ENCODE measurements at places on chromosomes 13 and 19.

GRCh38 chr19:6766357-6767080 lies 716 bp downstream of the SH2D3A start:
- DNase-seq: peak; percentile 25

DNA sequence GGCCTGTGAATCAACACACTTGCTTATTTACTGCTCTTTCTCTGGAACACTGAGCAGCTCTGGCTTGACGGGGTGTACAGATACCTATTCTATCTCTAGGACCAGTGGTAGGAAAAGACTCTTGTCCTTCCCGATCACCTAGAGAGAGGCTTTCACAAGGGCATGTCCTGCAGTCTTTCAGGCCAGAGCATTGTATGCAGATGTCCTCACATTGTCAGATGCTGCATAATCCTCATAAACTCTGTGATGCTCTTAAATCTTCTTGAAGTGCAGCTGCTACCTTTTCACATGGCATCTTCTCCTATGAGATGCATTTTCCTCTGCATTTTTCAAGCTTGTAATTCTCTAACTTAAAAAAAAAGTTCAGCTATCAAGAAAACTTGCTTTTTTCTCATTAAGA lies 369.4 kb downstream of the OLFM4 start:
- DNase-seq: no peak

DNA sequence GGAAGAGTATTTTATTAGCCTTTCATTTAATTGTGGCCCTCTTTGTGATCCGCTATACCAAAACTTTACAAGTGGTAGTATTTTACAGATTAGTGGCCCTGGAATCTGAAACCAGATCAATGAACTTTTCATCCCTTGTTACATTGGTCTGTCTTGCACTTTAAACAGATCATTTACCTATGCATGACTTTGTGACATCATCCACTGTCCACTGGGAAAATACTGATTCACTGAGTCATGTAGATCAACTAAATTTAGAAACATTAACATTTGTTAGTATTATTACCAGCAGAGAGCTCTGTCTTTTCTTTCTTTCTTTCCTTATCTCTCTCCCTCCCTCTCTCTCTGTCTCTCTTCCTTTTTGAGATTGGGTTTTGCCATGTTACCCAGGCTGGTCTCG lies 17.5 kb downstream of the PCDH8 start:
- no peak for DNase-seq

GRCh38 chr13:50721672-50721992 lies 121.9 kb downstream of the DLEU7 start:
- no peak for DNase-seq

- no peak for DNase-seq
Measured at GRCh38 chr19:11814700-11815035, 595 bp downstream of the ZNF440 start.

- DNase-seq: peak; percentile 54
Measured at GRCh38 chr13:30577401-30577852, 40.3 kb upstream of the USPL1 start.

- no peak for DNase-seq
Measured at GRCh38 chr19:615619-616018, 17.7 kb downstream of the POLRMT start.

DNA sequence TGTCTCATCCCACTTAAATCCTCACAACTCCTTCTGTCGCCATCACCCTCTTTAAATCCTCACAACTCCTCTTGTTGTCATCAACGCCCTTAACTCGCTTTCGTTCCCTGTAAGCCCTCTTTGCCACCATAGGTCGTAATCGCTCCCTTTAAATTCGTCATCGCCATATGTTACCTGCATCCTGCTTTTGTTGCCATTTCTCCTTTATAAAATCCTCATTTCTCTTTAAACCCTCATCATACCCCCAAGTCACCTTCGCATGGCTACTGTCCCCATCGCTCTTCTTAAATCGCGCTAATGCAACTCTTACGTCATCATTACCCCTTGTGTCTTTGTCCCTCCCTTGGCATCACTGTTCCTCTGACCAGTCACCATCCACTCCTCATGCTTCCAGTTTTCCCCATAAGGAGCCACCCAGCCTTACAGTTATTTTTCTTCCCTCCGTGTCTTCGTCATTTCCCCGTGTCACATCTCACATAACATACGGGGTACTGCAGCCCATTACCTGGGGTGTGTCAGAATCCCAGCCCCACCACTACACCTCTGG lies 539 bp downstream of the PLD3 start:
- peak; percentile 10 for DNase-seq

GRCh38 chr13:106296723-106297122 lies 238.7 kb downstream of the EFNB2 start:
- DNase-seq: no peak

- no peak for DNase-seq
Measured at GRCh38 chr19:28652765-28653164, 560.2 kb downstream of the UQCRFS1 start.

DNA sequence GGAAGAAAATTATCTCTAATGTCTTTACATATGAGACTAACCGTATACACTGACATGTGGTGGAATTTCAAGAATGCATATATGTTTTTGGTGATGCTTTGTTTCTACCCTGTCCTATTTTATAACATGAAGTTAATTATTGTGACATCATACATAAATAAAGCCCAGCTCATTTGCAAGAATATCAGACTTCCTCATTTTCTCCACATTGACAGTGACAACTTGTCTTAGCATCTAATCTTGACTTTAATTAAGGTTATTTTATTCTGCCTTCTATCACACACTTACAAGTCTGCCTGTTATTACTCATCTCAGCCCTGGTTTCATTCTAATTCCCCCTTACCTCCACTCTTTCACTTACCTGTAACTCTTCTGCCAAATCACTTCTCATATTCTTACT lies 140.6 kb upstream of the STARD13 start:
- DNase-seq: no peak

DNA sequence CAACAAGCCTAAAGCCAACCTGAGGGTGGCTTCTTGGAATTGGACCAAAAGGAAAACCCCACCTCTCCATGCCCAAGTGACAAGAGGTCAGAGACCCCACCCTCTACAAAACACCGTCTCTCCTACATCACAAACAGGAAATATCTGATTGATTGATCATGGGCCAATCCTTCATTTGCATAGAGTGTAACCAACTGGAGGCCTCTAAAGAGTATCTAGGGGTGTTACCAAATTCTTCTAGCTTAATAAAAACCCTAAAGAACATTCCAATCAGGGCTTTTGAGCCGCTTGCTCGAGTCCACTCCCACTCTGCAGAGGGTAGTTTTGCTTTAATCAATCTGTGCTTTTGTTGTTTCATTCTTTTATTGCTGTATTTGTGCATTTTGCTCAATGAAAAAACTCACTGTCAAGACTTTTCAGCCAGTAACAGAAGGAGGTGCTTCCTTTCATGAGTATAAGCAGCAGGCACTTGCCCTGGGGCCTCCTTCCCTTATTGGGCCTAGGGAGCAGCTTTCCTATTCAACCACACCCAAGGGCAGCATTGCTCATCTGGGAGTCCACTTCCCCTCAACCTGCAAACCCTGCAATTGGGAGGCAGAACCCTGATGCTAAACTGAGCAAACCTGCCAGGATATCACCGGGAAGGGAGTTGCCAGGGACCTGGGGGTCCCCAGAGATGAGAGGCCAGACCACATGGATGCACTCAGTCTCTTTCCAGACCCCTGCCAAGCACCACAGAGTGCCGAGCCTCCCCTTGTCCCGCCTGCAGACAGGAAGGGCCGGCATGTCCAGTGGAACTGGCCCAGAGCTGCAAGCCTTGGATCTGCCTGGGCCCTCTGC lies 154.3 kb upstream of the VSTM2B start:
- DNase-seq: no peak

- DNase-seq: no peak
Measured at GRCh38 chr19:39180749-39181148, 16.0 kb upstream of the NCCRP1 start.

- peak; percentile 59 for DNase-seq
Measured at GRCh38 chr19:1767464-1767933, 14.2 kb downstream of the ONECUT3 start.

GRCh38 chr19:410243-410781 lies 1.4 kb upstream of the C2CD4C start:
- DNase-seq: no peak

- no peak for DNase-seq
Measured at GRCh38 chr13:32857689-32858088, 158.5 kb upstream of the KL start.

GRCh38 chr19:21603431-21604231 lies 98.2 kb downstream of the ZNF429 start:
- DNase-seq: no peak

DNA sequence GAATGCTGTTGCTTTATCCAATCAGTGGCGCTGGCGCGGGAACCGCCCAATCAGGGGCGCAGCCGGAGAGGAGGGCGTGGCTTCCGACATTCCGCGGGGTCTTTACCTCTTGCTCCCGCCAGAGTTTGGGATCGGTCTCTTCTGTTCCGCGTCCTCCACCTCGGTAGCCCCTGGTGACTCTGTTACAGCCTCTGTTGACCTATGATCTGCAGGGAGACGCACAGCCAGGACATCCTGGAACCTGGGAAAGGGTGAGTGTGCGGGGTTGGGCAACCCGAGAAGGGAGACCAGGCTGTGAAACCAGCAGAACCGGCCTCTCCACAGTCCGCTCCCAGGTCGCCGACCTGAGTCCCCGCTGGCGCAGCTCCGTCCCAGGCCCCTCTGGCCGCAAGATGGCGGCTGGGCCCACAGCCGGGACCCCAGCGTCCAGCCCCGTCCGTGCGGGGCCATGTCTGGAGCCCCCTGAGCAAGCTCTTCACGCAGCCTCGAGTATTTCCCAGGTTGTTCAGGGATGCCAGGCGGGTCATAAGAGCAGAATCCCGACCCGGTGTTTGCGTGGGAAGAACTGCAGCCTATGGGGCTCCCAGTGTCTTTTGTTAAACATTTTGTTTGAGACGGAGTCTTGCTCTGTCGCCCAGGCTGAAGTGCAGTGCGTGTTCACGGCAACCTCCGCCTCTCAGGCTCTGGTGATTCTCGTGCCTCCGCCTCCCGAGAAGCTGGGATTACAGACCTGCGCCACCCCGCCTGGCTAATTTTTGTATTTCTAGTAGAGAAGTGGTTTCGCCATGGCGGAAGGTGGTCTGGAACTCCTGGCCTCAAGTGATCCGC lies 4.4 kb upstream of the ZNF681 start:
- DNase-seq: peak; percentile 87

DNA sequence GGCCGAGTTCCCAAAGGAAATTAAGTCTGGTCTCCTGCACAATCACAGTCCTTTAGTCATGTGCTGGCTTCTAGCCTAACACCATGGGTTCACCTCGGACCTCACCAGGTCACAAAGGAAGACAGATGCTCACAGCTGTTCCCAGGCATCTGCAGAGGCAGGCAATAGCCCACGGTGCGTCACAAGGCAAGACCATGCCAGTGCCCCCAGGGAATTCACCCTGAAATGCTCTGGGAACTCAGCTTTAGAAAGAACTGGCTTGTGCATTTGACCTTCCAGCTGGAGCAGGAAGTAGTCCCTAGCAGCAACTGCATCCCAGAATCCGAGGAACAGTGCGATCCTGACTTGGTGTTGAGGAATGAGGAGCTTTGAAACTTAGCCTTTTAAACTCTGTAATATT lies 96.8 kb upstream of the WASF3 start:
- DNase-seq: no peak

Data from CD4-positive, alpha-beta T cell treated with Interleukin-12 subunit alpha and Interleukin-12 subunit beta, for 1 hour (primary cell).